Gastrocnemius medialis (tissue), 4 donors: ENCODE measurements at places on chromosomes 4 and X.

- H3K27me3 ChIP-seq, result no peaks in the 10 kb centered on the region
- no peaks in the 10 kb centered on the region for H3K36me3 ChIP-seq
- DNase-seq, result no peak
- H3K4me1 ChIP-seq, result no peaks in the 10 kb centered on the region
- H3K27ac ChIP-seq, result no peak overlapping the region
These were observed 655.3 kb upstream of the SPANXN1 start for GRCh38 chrX:144592036-144592435.

GRCh38 chr4:8506373-8507195, 66.0 kb downstream of the TRMT44 start:
- H3K27me3 ChIP-seq, result no peaks in the 10 kb centered on the region
- H3K36me3 ChIP-seq, result no peaks in the 10 kb centered on the region
- H3K4me3 ChIP-seq, result no peak overlapping the region
- peak overlapping the region; percentile 9 for H3K27ac ChIP-seq
- H3K4me1 ChIP-seq, result peaks cover 8% of the 10 kb centered on the region

DNA sequence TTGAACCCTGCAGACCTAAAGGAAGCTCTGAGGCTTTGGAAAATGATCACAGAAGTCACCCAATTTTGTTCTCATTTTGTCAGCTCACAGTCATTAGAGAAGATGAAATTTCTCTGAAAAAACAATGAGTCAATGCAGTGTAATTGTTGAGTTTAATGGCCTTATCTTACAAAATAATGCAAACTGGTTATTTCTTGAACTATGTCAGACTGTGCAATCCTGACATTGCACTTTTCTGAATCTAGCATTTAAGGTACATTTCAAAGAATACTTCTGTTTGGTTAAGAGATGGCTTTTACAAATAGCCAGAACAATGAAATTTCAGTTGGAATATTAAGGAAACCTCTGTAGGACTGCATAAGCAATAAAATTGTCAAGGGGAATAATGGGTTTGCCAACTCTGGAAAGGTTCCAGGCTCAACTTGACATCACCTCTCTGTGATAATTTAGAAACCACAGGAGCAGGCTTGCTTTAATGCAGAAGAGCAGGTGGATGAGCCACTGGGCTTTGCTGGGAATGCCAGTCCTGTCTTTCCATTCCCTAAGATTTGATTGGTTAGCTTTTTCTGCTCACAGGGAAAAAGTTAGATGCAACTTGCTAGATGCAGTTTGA, 222.8 kb downstream of the FRMPD4 start:
- H3K27ac ChIP-seq, result no peak overlapping the region
- no peaks in the 10 kb centered on the region for H3K27me3 ChIP-seq
- H3K36me3 ChIP-seq, result no peaks in the 10 kb centered on the region

DNA sequence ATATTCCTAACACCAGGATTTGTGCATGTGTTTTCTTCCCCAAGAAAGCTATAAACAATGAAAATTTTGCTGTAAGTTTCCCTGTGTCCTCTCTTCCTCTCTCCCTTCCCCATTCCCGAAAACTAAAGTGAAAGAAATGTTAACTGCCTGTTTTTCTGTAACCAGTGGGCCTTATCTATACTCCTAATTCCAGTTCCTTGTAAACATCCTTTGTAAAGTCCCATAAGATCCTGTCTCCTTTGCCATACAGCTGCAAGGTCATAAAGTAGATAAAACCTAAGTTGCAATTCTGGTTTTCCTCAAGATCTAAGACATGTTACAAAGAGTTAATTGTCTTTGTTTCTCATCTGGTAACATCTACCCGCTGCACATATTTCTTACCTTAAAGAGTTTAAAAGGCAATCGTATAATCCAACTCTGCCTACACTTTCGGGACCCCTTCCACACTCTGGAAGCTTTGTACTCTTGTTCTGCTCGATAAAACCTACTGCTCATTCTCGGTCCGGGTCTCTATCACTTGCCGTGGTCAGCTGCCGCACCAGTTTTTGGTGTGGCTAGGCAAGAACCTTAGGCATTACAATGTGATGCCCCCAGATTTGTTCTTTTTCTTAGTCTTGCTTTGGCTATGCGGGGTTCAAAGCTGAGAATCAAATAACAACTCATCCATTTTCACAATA, 20.5 kb downstream of the UGT2B7 start:
- DNase-seq, result no peak
- no peaks in the 10 kb centered on the region for H3K27me3 ChIP-seq
- H3K4me1 ChIP-seq, result no peaks in the 10 kb centered on the region

DNA sequence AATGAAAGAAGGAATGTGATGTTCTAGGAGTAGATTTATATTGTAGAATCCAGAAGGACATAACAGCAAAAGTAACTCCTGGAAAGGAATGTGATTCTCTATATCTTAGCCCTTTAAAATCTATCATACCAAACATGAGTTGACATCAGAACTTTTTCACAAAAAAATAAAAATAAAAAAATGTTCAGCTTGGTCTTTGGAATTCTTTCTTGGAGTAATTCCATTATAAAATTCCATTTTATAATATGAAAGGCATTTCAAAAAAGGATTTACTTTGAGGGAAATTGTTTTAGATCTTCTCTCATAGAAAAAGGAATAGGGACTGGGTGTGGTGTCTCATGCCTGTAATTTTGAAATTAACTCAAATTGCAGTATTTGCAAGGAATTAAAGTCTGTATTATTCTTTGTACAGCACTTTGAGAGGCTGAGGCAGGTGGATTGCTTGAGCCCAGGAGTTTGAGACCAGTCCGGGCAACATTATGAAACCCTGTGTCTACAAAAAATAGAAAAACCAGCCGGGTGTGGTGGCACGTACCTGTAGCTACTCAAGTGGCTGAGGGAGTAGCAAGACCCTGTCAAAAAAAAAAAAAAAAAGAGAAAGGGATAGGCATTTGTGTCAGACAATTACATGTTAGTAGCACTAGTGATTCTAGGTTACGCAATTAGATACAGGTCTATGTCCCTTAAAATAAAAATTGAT, 134.9 kb downstream of the SLC4A4 start:
- H3K4me3 ChIP-seq, result no peak overlapping the region
- no peak overlapping the region for H3K27ac ChIP-seq
- H3K27me3 ChIP-seq, result no peaks in the 10 kb centered on the region
- no peaks in the 10 kb centered on the region for H3K4me1 ChIP-seq
- no peaks in the 10 kb centered on the region for H3K36me3 ChIP-seq

- H3K27ac ChIP-seq, result no peak overlapping the region
- peaks cover 66% of the 10 kb centered on the region for H3K27me3 ChIP-seq
- H3K4me1 ChIP-seq, result no peaks in the 10 kb centered on the region
- H3K36me3 ChIP-seq, result no peaks in the 10 kb centered on the region
- H3K4me3 ChIP-seq, result no peak overlapping the region
These were observed 2.7 kb downstream of the CRMP1 start for GRCh38 chr4:5890063-5890727.

DNA sequence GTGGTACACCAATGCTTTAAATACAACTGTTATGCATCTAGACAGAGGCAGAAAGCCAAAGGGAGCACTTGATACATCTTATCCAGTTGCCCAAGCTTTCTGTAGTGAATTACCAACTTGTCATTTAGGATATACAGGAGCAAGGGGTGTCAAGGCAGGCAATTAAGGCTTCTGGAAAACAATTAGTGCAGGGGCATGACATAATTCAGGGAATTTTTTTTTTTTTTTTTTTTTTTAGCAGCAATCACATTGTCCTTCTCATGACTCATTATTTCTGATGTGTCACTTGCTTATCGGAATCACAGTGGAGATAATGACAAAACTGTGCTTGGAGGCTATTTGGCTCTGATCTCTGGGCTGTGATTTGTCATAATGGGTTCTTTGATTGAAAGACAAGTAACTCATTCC, 259.5 kb downstream of the ARHGAP24 start:
- H3K27me3 ChIP-seq, result no peaks in the 10 kb centered on the region
- H3K4me3 ChIP-seq, result no peak overlapping the region
- no peaks in the 10 kb centered on the region for H3K36me3 ChIP-seq
- H3K4me1 ChIP-seq, result no peaks in the 10 kb centered on the region
- no peak overlapping the region for H3K27ac ChIP-seq

- no peaks in the 10 kb centered on the region for H3K36me3 ChIP-seq
- no peak for DNase-seq
- no peak overlapping the region for H3K4me3 ChIP-seq
- H3K4me1 ChIP-seq, result no peaks in the 10 kb centered on the region
These were observed 12.7 kb downstream of the ARMCX6 start for GRCh38 chrX:101605146-101605545.

GRCh38 chrX:74419864-74420195, 1.5 kb upstream of the SLC16A2 start:
- H3K4me1 ChIP-seq, result peaks cover 8% of the 10 kb centered on the region
- H3K27me3 ChIP-seq, result no peaks in the 10 kb centered on the region
- DNase-seq, result no peak

- H3K36me3 ChIP-seq, result no peaks in the 10 kb centered on the region
- no peaks in the 10 kb centered on the region for H3K4me1 ChIP-seq
- H3K27ac ChIP-seq, result no peak overlapping the region
- no peak overlapping the region for H3K4me3 ChIP-seq
- no peaks in the 10 kb centered on the region for H3K27me3 ChIP-seq
These were observed 360.4 kb downstream of the RAPGEF2 start for GRCh38 chr4:159463235-159463634.

DNA sequence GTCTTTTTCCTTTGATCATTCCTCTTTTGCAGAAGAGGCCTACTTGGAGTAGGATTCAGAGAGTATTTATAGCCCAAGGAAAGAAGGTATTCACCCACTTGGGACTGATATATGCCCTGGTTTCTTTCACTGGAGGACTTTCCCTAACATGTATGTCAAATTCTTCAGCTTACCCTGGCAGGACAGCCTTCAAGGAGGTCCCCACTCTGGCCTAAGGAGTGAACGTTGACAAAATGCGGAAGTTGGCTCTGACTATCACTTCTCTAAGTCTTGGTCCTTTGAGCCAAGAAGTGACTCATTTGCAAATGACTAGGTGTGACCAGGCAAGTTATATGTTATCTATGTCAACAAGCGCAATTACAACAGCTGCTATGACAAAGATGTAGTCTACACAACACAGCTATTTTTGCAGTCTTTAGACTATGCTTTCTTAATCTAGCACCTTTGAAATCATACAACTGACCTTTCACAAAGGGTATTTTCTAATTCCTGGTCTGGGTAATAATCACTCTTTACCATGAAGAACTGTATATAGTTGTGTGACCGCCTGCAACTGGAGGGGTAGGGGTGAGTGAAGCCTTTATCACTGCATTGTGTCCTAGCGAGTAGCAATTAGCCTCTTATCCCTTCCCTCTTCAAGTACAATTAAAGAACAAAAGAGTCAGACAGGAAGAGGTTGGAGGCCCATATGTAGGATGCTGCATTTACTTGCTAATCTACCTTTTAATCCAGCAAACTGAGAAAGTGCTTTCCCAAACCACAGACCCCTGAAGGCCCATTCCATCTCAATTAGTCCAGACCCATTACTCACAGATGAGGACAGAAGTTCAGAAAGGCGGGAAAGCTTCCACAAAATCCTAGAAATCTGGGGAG, 50.1 kb downstream of the RASGEF1B start:
- no peak overlapping the region for H3K27ac ChIP-seq
- H3K4me3 ChIP-seq, result no peak overlapping the region
- no peak for DNase-seq
- no peaks in the 10 kb centered on the region for H3K4me1 ChIP-seq
- H3K36me3 ChIP-seq, result no peaks in the 10 kb centered on the region
